ENCODE measurements at places on chromosomes 6 and 20. TPM values are rescaled to one million over a fixed set of nuclear protein-coding genes. Genes with fewer than 3 reads are reported as not detected.

TTLL9 gene
- not detected for total RNA-seq

RIMS1 gene
- 45.2 TPM for total RNA-seq

CDSN gene
- not detected for total RNA-seq

TMEM217 gene
- total RNA-seq: 0.87 TPM

MLN gene
- not detected for total RNA-seq

SPATS1 gene
- total RNA-seq: not detected

SLC12A5 gene
- 1.3 TPM for total RNA-seq

DUSP15 gene
- 3.9 TPM for total RNA-seq

CRIP3 gene
- not detected for total RNA-seq

IPCEF1 gene
- 47.1 TPM for total RNA-seq

COL20A1 gene
- total RNA-seq: not detected

CLIC5 gene
- 2.0 TPM for total RNA-seq

CFAP206 gene
- total RNA-seq: not detected

MUC21 gene
- not detected for total RNA-seq

RSPH3 gene
- 5.2 TPM for total RNA-seq

TMEM14A gene
- total RNA-seq: 20.0 TPM

DEFB112 gene
- total RNA-seq: not detected

SCRT2 gene
- total RNA-seq: not detected

RIN2 gene
- 34.5 TPM for total RNA-seq

DOK5 gene
- total RNA-seq: not detected

DLL1 gene
- 13.4 TPM for total RNA-seq

ANKRD66 gene
- not detected for total RNA-seq

GGTLC1 gene
- total RNA-seq: not detected

GPR6 gene
- total RNA-seq: not detected

LKAAEAR1 gene
- not detected for total RNA-seq

ULBP3 gene
- total RNA-seq: not detected

ZC3H12D gene
- 1.1 TPM for total RNA-seq

DLK2 gene
- 0.37 TPM for total RNA-seq

MCM8 gene
- 39.3 TPM for total RNA-seq

DEFB132 gene
- total RNA-seq: not detected

NQO2 gene
- total RNA-seq: 7.3 TPM

KHDC1L gene
- total RNA-seq: not detected

VSTM2L gene
- 2.6 TPM for total RNA-seq

CTCFL gene
- not detected for total RNA-seq

SDCBP2 gene
- 89.5 TPM for total RNA-seq

ADGRF4 gene
- total RNA-seq: not detected

METTL24 gene
- not detected for total RNA-seq

APCDD1L gene
- total RNA-seq: not detected

NCR2 gene
- not detected for total RNA-seq

CD24 gene
- 854 TPM for total RNA-seq

ADAM33 gene
- 143 TPM for total RNA-seq

CST4 gene
- total RNA-seq: not detected

CYP21A2 gene
- total RNA-seq: not detected

MOG gene
- total RNA-seq: not detected

MCHR2 gene
- total RNA-seq: not detected

PTCHD4 gene
- not detected for total RNA-seq

ZNF334 gene
- total RNA-seq: 12.8 TPM

ZNF292 gene
- total RNA-seq: 106 TPM

LTB gene
- total RNA-seq: 4.8 TPM

COL12A1 gene
- total RNA-seq: 32.6 TPM

CEP85L gene
- 56.6 TPM for total RNA-seq

C6orf52 gene
- not detected for total RNA-seq

EPPIN gene
- total RNA-seq: not detected

FHL5 gene
- total RNA-seq: not detected

PLAGL1 gene
- 25.9 TPM for total RNA-seq
